ENCODE measurements at places on chromosomes 1 and 21.

- DNase-seq = peak; percentile 57
Measured at GRCh38 chr1:6603238-6603914, 707 bp upstream of the KLHL21 start.

DNA sequence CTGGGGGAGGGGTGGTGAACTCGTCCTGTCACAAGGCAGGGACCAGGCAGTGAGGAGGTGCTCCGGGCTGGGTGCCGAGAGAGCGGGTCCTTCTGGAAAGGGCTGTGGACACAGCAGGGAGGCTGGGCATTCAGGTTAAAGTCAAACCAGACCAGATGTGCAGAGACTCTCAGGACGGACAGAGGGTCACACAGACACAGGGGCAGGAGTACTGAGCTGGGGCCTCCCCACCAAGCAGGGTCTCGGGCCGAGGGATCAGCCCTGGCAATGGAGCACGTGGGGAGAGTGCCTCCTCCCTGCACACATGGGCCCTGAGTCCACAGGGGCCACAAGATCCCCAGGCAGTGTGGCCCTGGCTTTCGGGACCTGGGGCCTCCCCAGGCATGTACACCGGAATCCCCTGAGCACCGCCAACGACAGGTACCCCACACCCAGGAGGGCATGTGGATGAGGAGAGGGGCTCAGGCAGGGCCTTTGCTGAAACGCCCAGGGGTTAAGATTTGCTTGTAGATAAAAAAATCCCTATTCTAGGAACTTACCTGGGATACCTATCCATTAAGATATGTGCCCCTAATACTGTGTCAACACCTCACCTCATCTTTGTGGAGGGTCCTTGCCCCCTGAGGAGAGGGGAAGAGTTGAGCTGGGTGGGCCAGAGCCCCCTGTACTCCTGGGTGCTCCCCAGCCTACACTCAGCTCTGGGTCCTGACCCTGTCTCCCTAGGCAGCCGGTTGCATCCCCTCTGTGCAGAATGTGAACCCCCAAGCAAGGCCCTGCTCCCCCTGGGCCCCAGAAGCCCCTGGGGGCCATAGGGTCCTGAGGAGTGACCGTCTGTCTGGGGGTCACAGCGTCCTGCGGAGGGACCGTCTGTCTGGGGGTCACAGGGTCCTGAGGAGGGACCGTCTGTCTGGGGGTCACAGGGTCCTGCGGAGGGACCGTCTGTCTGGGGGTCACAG lies 46.9 kb upstream of the ADARB1 start:
- no peak for DNase-seq

DNA sequence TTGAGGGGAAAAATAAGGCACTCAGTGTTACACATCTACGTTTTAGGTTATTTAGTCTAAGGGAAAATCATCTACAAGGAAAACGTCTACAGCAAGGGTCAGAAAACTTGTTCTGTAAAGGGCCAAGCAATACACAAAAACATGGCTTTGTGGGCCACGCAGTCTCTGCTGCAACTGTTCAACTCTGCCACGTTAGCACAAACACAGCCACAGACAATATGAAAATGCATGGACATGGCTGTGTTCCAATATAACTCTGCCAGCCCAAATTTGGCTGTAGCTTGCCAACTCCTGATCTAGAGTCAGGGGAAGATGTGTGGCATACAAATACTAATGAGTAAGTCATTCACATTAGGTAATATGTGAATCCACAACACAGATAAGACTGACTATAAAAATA lies 40.7 kb downstream of the COA6 start:
- no peak for DNase-seq

GRCh38 chr1:200224315-200224714 lies 185.5 kb downstream of the ZNF281 start:
- DNase-seq = no peak

GRCh38 chr1:147541672-147542568 lies 619 bp downstream of the BCL9 start:
- DNase-seq = peak; percentile 32

GRCh38 chr1:100881687-100882086 lies 13.0 kb downstream of the EXTL2 start:
- DNase-seq = no peak

GRCh38 chr1:62720946-62721554 lies 32.9 kb upstream of the DOCK7 start:
- DNase-seq = no peak

DNA sequence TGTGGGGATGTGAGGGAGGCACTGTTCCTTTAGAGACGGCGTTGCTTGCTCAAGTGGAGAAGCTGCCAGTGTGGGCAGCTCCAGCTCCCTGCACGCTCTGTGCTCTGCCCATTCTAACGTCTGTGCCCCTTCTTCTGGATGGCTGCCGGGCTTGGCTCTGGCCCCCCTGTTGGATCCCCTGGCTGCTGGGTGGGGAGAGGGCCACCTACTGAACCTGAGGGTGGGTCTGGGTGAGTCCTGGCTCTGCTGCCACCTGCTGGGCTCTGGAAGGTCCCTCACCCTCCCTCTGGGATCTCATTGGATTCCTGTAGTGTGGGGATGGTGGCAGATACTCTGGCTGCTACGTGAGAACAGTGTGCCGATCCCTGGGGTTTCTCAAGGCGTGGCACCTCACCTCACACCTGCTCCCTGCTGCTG lies 5.0 kb downstream of the PFKL start:
- peak; percentile 52 for DNase-seq

DNA sequence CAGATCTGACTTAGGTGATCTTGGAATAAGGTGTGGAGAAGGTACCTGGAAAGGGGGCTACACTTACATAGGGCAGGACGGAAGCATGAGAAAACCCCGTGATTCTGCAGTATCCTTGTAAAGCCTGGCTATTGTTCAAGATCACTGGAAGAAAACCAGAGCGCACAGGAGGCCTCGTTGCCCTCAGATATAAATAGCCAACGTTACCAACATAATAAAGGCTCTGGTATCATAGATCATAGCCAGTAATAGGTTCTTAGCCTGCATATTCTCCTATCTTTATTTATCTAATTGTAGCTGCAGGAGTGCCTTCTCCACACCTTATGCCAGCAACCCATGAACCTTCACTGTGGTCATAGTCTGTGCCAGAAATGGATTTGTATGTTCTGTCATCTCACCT lies 35.9 kb upstream of the MPZL1 start:
- DNase-seq = no peak

- DNase-seq = no peak
Measured at GRCh38 chr1:29310616-29311180, 74.4 kb downstream of the PTPRU start.

- DNase-seq = no peak
Measured at GRCh38 chr1:222754366-222755139, 17.6 kb downstream of the FAM177B start.

DNA sequence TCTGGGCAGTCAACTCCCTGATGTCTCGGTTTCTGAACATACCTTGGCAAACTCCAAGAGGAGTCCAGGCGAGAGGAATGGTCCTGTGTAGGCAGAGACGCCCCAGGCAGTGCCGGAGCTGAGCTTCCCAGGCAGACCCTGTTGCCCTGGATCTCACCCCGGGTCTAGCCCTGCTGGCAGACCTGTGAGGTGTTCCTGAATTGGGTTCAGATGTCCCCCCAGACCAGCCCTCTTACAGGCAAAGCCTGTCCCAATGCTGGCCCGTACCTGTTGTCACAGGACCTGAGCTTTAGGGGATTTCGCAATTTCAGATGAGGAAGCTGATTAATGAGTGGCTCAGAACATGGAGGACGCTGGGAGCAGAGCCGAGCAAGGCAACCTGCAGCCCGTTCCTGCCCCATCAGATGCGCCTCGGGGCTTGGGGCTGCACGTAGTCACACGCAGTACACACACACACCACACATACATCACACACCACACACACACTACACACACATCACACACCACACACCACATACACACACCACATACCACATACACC lies 38.5 kb upstream of the PDE9A start:
- peak; percentile 56 for DNase-seq

DNA sequence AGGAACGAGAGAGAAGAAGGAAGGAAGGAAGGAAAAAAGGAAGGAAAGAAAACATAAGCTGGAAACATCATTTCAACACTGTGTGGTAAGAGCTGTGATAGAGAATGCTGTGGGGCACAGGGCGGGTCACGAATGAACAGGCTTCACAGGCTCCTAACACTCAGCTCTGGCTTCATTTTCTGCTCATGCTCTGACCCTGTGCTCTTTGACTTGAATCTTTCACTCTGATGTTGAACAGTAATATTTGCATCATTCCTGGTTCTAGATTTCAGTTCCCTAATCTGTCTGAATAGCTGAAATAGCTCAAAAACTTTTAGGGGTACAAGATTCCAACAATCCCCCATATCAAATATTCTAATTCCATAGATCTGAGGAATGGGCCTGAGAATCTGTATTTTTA lies 207.3 kb downstream of the LHX8 start:
- DNase-seq = no peak

- DNase-seq = no peak
Measured at GRCh38 chr21:38787461-38788274, 18.1 kb upstream of the ETS2 start.

GRCh38 chr1:82455342-82455741 lies 654.6 kb downstream of the ADGRL2 start:
- DNase-seq = no peak

DNA sequence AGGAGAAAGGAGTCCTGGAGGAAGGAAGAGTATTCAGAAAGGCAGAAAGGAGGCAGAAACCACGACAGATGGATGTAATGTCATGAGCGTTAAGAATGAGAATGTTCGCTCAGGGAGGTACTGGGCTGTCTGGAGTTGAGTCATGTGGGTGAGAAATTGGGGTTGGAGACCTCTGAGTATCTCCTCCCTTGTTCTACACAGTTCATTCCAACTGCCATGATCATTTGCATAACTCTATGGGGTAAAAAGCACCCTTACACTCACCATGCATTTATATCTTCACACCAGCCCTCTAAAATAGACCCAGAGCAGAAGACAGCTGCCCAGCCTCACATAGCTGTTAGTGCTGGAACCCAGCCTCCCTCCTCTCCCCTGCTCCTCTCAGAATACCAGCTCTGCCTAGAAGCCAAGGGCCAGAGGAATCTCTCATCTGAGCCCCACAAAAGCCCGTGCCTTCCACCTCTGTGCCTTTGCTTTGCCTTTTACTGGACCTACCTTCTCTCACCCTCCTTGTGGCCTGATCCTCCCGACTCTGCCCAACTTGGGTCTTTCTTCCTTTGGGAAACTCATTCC lies 85.2 kb downstream of the BEND5 start:
- DNase-seq = no peak

DNA sequence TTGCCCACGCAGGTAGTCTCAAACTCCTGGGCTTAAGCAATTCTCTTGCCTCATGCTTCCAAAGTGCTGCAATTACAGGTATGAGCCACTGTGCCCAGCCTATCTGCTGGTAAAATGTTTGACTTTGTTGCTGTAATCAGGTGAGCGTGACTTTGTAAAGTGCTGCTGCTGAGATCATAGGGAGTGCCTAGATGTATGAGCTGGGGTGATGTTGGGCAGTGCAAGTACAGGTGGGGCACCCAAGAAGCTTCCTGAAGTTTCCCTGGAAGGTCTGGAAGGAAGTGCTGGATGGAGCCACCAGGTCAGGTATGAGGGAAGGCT lies 43.1 kb downstream of the KIF21B start:
- DNase-seq = no peak

GRCh38 chr1:39409055-39409816 lies 82.2 kb upstream of the BMP8A start:
- no peak for DNase-seq

DNA sequence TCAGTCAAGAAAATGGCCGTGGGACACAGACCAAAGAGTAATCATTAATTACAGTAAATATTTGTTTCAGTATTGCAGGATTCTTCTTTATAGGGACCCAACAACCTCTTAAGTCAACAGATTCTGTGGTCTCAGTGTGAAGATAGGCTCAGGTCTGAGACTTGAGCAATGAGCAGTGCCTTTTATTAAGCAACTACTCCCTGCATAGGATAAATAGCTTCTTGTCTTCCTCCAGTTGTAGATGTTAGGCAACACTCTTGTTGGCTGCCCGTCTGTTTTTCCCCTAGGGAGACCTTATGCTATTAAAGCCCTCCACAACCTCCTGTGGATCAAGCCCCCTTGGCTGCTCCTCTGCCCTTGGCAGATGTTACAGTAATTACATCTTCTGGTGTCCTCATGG lies 1.8 kb upstream of the OMA1 start:
- DNase-seq = no peak

GRCh38 chr1:193338194-193338593 lies 151.8 kb upstream of the B3GALT2 start:
- no peak for DNase-seq

DNA sequence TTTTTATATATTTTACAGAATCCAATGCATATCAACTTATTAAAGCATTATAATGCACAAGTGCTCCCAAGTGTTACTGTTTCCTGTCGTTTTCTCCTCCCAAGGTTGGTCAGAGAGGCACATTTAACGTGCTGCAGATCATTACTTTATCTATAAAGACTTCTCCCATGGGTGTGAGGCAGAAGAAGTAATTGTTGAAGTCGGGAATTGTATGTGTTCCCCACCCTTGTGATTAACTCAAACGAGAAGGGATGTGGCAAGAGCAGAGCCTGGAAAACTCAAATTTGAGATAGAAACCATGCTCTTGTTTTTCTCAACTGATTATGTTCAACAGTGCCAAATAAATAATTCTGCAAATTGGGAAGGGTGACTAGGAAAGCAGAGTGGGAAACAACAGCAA lies 412.5 kb upstream of the ADAMTS5 start:
- DNase-seq = no peak

GRCh38 chr1:202752774-202753173 lies 42.5 kb upstream of the SYT2 start:
- DNase-seq = no peak

- no peak for DNase-seq
Measured at GRCh38 chr1:168373869-168374268, 93.2 kb downstream of the TBX19 start.

- DNase-seq = no peak
Measured at GRCh38 chr1:207470927-207471326, 16.8 kb downstream of the CR2 start.

- peak; percentile 53 for DNase-seq
Measured at GRCh38 chr1:91697416-91697815, 188.5 kb downstream of the TGFBR3 start.

DNA sequence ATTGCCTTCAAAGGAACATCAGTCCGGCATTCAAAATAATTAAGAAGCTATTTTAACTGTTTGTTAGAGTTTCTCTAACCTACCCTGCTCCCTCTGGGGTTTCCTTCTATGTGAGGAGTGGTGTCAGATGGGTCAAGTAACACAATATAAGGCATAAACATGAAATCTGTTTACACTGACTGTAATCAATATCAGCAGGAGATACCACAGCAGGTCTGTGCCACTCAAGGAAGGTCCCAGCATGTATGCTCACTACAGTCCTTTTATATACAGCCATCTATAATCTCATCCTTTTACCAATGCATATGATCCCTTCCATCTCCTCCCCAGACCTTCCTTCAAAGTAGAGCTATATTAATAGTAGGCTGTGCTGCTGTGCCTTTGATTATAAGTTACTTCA lies 25.4 kb downstream of the EEIG2 start:
- DNase-seq = no peak
